NCI-H2081 treated with DMSO at 0.1 percent for 48 hours (cell line): ENCODE measurements at places on chromosomes 5 and 9.

GRCh38 chr9:115730396-115730795, 423.2 kb upstream of the PAPPA start:
- no peak for DNase-seq

DNA sequence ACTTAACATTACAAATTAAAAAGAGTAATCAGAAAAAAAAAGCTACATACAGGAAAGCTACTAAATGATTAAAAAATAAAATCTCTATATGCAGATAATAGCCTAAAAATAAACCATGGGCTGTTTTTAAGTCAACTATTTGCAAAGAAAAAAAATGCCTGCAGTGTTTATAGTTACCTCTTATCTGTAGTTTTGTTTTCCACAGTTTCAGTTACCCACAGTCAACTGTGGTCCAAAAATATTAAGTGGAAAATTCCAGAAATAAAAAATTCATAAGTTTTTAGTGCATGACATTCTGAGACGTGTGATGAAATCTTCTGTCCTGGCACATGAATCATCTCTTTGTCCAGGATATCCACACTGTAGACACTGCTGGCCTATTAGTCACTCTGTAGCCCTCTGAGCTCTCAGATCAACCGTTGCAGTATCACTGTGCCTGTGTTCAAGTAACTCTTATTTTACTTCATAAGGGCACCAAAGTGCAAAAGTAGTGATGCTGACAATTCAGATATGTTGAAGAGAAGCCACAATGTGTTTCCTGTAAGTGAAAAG, 59.2 kb downstream of the PRELID2 start:
- no peak for DNase-seq

- no peak for DNase-seq
Measured at GRCh38 chr9:132551556-132551955, 30.9 kb upstream of the BARHL1 start.

GRCh38 chr5:111337133-111337532, 112.9 kb downstream of the CAMK4 start:
- no peak for DNase-seq

DNA sequence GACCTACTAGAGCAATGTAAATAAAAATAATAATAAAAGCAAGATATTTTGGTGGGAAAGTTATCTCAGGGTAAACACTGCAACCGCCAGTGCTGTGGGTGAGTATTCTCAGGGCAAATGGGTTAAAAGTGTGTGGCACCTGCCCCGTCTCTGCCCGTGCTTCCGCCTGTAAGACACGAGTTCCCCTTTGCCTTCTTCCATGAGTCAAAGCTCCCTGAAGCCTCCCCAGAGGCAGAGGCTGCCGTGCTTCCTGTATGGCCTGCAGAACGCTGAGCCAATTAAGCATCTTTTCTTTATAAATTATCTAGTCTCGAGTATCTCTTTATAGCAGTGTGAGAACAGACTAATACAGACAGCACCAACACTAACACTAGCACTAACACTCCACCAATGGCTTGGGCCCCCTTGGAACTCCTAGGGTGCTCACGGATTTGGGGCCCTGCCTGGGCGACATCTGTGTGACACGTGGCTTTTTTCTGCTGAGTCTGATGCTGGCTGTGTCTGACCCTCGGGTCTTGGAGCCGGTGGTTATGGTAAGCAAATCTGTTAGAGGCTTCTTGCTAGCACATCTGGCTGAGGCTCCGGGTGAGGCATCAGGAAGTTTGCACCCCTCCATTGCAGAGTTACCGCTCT, 10.6 kb downstream of the PLEKHG4B start:
- no peak for DNase-seq

DNA sequence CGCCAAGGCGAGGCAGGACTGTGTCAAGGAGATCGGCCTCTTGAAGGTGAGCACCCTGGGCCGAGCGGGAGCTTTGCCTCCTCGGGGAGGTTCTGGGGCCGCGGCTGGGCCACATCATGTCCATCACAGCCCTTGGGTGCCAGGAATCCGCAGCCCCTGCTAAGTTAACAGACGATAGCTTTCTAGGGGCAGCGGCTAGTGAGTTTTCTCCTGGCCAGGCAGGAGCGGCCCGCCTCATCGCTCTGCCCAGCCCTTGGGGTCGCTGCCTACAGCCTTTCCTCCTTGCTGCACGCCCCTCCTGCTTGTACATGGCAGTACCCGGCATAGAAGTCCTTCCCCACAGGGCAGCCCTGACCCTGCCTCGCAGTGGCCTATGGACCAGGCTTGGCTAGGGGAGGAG, 56.2 kb downstream of the NEK6 start:
- no peak for DNase-seq

GRCh38 chr9:136259836-136260235, 14.2 kb upstream of the QSOX2 start:
- DNase-seq: no peak

DNA sequence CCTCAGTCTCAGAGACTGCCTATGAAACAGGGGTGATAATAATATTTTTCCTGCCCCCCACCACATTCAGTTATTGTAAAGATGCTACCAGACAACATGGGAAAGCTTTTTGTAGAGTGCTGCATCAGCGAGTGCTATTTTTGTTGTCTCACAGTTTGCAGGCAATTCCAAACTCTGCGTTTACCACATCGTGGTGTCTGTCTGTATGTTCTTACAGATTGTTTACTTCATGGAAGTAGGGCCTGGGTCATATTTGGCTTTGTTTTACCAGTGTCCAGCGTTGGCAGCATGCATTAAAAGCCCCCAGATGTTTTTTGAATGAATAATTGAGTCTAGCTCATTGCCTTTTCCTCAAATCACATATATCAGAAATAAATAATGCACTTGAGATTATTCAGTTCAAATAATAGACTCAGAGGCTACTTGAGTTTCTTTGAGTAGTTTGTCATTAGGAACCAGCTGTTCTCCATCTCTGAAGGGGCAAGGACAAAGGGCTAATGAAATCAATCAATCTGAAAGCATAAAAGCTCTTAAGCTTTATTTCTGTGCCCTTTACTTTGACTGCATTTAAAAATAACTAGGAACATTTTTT, 243.7 kb downstream of the CWC27 start:
- no peak for DNase-seq
